ENCODE measurements at places on chromosomes 11 and 22. TPM values are rescaled to one million over a fixed set of nuclear protein-coding genes. Genes with fewer than 3 reads are reported as not detected.

Gene MMP11
- total RNA-seq: 41.9 TPM

Gene APOA4
- total RNA-seq: not detected

Gene KCTD21
- 17.6 TPM for total RNA-seq

Gene POU2AF3
- total RNA-seq: 0.25 TPM

Gene OTOG
- not detected for total RNA-seq

Gene CTSF
- total RNA-seq: 21.0 TPM

Gene ASCL2
- total RNA-seq: not detected

Gene C11orf86
- not detected for total RNA-seq

Gene RASSF10
- total RNA-seq: 3.9 TPM

Gene SLC25A45
- 0.82 TPM for total RNA-seq

Gene RAB3IL1
- 9.9 TPM for total RNA-seq

Gene CLMP
- total RNA-seq: 2.9 TPM

Gene APOL5
- not detected for total RNA-seq

Gene OR51I1
- not detected for total RNA-seq

Gene BARX2
- total RNA-seq: 0.07 TPM

Gene PANX2
- 1.1 TPM for total RNA-seq

Gene APOA5
- not detected for total RNA-seq

Gene PDGFD
- 3.5 TPM for total RNA-seq

Gene TMPRSS13
- not detected for total RNA-seq

Gene BIK
- total RNA-seq: 28.5 TPM

Gene CRYBB2
- total RNA-seq: not detected

Gene ESAM
- 10.4 TPM for total RNA-seq

Gene CCDC15
- total RNA-seq: 3.1 TPM

Gene HTR3B
- total RNA-seq: not detected

Gene PPP6R2
- total RNA-seq: 45.2 TPM

Gene AMPD3
- total RNA-seq: 6.6 TPM

Gene WNT7B
- total RNA-seq: 15.3 TPM

Gene MRGPRE
- 1.7 TPM for total RNA-seq

Gene OSBP
- 30.3 TPM for total RNA-seq

Gene VWA5A
- total RNA-seq: 33.4 TPM

Gene MAPK11
- total RNA-seq: 11.9 TPM

Gene CD3D
- not detected for total RNA-seq

Gene HIC2
- 5.9 TPM for total RNA-seq

All from kidney epithelial cell (primary cell).